Tibial nerve (tissue), 4 donors: ENCODE measurements at places on chromosomes 2 and 18. TPM values are rescaled to one million over a fixed set of nuclear protein-coding genes. Genes with fewer than 3 reads are reported as not detected.
A peak's percentile ranks its signal among the peaks of the same experiment; 100 is the strongest.

DNA sequence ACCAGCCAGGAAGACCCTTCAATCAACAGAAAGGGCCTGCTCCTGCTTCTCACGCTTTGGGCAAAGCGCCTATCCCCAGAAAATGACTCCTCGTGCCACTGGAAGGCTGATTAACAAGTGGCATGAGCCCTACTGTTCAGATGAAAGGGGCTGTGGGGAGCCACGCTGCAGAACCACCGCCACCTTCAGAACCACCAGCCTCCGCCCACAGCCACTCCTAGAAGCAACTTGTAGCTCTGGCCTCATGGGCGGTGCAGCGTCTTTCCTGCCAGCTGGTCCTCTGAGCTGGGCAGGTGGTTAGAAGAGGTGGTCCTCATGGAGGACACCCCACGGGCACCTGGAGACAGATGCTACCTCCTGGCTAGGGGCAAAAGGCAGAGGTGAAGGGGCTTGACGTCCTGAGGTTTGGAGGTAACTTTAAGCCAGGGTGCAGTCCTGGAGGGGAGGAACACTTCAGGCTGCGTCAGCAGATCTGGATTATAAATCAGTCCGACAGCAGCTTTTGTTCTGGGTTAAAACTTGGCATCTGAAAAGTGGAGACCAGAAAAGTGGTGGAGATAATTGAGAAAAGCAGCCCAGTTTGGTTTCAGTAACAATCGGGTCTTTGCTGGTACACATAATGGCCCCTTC is 861 bp upstream of the SEMA4C start:
- H3K4me1 ChIP-seq, result peaks cover 63% of the 10 kb centered on the region
- H3K27ac ChIP-seq, result peak overlapping the region; percentile 98
- H3K27me3 ChIP-seq, result no peaks in the 10 kb centered on the region
- H3K36me3 ChIP-seq, result no peaks in the 10 kb centered on the region
- H3K4me3 ChIP-seq, result peak overlapping the region; percentile 92
- DNase-seq, result no peak

- no peak for DNase-seq
- no peaks in the 10 kb centered on the region for H3K4me1 ChIP-seq
- no peaks in the 10 kb centered on the region for H3K36me3 ChIP-seq
- H3K27me3 ChIP-seq, result no peaks in the 10 kb centered on the region
These were observed 42.0 kb downstream of the AFTPH start for GRCh38 chr2:64565949-64566710.

GRCh38 chr18:12543697-12544096 is 114.2 kb downstream of the SPIRE1 start:
- no peak overlapping the region for H3K4me3 ChIP-seq
- H3K27ac ChIP-seq, result no peak overlapping the region
- no peak for DNase-seq
- no peaks in the 10 kb centered on the region for H3K4me1 ChIP-seq
- H3K27me3 ChIP-seq, result no peaks in the 10 kb centered on the region
- H3K36me3 ChIP-seq, result peaks cover 33% of the 10 kb centered on the region

CCNT2 gene
- 29.8 TPM for total RNA-seq

GRCh38 chr2:65416945-65417344 is 15.5 kb downstream of the SPRED2 start:
- DNase-seq, result no peak
- H3K4me3 ChIP-seq, result no peak overlapping the region
- H3K36me3 ChIP-seq, result no peaks in the 10 kb centered on the region
- H3K27ac ChIP-seq, result no peak overlapping the region
- no peaks in the 10 kb centered on the region for H3K27me3 ChIP-seq

SCN9A gene
- total RNA-seq, result 8.2 TPM

SP140L gene
- 11.6 TPM for total RNA-seq

DNA sequence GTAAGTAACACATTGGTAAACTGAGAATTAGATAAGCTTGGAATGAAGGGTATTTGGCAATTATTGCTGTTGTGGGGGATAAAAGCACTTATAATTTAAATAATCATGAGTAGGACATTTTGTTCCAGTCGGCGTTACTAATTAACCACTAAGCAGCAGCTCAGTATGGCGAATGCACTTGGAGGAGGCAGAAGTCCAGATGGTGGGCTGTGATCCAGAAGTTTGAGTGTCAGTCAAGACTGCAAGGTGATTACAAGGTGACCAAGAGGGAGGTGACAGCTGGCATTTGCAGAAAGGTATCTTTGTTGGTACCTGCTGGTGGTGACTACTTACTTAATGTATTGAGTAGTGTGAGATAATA is 643.6 kb upstream of the FAM98A start:
- no peaks in the 10 kb centered on the region for H3K27me3 ChIP-seq
- no peak overlapping the region for H3K4me3 ChIP-seq
- no peak overlapping the region for H3K27ac ChIP-seq
- no peaks in the 10 kb centered on the region for H3K4me1 ChIP-seq

MERTK gene
- total RNA-seq, result 26.9 TPM

DNA sequence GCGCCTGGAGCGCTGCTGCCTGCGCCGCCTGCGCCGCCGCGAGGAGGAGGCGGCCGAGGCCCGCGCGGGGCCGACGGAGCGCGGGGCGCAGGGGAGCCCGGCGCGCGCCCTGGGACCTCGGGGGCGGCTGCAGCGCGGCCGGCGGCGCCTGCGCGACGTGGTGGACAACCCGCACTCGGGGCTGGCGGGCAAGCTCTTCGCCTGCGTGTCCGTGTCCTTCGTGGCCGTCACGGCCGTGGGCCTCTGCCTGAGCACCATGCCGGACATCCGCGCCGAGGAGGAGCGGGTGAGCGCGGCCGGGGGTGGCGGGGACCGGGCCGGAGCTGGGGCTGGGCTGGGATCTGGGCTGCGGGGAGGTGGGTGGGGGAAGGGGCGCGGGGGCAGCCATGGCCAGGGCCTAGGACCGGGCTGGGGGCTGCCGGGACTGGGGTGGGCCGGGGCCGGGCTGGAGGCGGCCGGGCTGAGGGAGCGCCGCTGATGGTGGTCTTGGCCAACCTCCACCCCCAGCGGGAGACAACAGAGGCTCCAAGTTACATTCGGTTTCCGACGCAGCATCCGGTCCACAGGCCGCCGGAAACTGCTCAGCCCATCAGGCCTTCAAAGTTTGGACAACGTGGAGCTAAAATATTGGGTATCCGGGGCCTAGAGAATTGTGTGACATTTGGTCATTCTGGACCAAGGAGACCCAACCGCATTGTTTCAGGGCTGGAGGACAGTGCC is 66.4 kb downstream of the KCNG2 start:
- H3K27ac ChIP-seq, result no peak overlapping the region
- no peaks in the 10 kb centered on the region for H3K4me1 ChIP-seq
- H3K4me3 ChIP-seq, result no peak overlapping the region
- DNase-seq, result no peak
- no peaks in the 10 kb centered on the region for H3K27me3 ChIP-seq

SPDYA gene
- total RNA-seq, result 4.9 TPM

- H3K4me1 ChIP-seq, result peaks cover 21% of the 10 kb centered on the region
- peak; percentile 48 for DNase-seq
- no peaks in the 10 kb centered on the region for H3K36me3 ChIP-seq
- H3K27ac ChIP-seq, result peak overlapping the region; percentile 97
- H3K27me3 ChIP-seq, result no peaks in the 10 kb centered on the region
- peak overlapping the region; percentile 86 for H3K4me3 ChIP-seq
These were observed 1.5 kb downstream of the INO80D start for GRCh38 chr2:206084439-206084869.

DNA sequence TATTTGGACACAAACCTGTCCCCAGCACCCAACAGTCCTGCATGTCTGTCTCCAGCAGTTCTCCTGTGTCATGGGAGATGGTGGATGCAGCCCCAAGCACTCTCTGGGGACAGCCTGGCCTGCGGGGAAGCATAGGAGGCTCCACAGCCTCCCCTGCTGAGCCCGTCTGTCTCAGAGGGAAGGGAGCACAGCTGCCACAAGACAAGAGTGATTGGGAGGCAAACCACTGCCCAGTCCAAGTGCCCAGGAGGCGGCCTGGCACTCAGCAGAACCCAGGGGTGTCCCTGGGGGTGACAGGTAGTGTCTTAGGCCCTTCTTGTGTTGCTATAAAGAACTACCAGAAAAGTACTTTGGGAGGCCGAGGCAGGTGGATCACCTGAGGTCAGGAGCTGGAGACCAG is 211.2 kb upstream of the MYT1L start:
- H3K4me1 ChIP-seq, result no peaks in the 10 kb centered on the region
- no peak for DNase-seq
- no peak overlapping the region for H3K27ac ChIP-seq
- H3K27me3 ChIP-seq, result no peaks in the 10 kb centered on the region

AFG3L2 gene
- 54.8 TPM for total RNA-seq

GRCh38 chr2:133157141-133157540 is 411.1 kb downstream of the NCKAP5 start:
- no peak overlapping the region for H3K4me3 ChIP-seq
- no peaks in the 10 kb centered on the region for H3K4me1 ChIP-seq
- DNase-seq, result no peak

DNA sequence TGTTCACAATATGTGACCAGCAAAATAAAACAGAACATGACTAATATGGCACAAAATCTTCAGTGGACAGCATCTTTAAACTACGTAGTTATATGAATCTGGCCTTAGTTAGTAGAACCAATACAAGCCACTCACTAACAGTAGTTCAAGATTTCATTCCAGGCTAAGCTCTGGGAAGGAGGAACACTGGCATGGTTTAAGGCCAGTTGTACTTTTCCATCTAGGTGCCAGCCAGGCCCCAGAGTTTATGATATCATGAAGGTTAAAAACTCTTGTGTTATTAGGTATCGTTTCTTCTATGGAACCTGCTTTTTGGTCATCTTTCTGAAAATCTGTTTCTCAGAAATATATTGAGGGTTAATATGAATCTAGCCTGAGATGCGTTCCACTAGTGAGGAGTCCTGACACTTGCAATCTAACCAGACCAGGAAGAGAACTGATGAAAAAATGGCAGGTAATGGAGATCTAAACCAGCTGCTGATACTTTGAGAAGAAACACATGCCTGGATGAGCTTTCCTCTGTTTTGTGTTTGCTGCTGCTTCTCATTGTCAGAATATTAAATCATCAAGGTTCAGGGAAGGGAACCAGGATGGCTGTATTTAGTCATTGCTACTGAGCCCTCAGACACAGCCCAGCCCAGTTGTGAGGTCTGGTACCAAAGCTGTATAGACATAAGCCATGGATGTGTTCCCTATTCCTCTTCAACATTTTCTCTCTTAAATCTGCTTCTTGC is 182.8 kb upstream of the SETBP1 start:
- DNase-seq, result no peak
- H3K4me3 ChIP-seq, result no peak overlapping the region

DNA sequence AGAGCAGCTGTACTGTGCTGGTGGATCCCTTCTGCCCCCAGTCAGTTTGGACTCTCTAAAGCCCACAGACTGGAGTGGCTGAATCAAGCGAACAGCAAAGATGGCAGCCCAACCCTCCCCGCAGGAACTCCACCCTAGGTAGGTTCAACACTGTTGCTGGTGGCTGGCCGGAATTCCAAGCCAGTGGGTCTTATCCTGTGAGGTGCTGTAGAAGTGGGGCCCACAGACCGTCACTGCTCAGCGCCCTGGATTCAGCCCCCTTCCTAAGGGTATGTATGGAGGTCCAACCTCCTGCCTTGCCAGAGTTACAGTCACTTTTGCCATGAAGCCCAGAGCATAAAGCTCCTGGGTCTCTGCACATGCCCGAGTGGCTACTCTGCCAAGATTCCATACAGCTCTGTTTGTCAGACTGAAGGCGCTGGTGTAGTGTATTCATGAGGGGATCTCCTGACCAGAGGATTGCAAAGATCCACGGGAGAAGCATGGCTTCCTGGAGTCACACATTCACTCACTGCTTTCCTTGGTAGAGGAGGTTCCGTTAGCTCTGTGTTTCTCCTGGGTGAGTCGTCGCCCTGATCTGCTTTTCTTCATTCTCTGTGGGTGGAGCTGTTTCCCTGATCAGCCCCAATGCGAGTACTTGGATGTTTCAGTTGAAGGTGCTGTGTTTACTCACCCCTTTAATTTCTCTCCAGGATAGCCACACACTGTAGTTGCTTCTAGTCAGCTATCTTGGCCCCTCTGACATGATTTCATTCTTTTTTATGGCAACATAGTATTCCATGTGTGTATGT is 293.6 kb upstream of the THUMPD2 start:
- H3K4me3 ChIP-seq, result no peak overlapping the region
- no peaks in the 10 kb centered on the region for H3K4me1 ChIP-seq
- H3K27me3 ChIP-seq, result no peaks in the 10 kb centered on the region

DNA sequence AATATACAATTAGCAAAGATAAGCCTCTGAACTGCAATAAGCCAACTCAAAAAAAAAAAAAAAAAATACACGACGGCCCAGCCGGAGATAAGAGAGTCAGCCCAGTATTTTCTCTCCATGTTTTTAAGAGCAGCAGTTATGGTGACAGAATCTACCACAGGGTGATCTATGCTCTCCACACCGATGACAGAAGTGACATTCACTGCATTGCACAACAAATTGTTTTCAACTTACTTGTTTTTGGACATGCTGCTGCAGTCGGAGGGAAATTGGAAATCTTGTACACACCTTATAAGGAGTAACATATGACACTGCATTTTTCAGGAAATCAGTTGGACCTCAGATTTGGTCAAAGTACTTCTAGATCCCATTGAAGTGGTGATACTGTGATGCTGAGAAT is 23.3 kb upstream of the APOB start:
- no peak overlapping the region for H3K4me3 ChIP-seq
- H3K4me1 ChIP-seq, result no peaks in the 10 kb centered on the region
- H3K36me3 ChIP-seq, result no peaks in the 10 kb centered on the region
- no peaks in the 10 kb centered on the region for H3K27me3 ChIP-seq
- no peak for DNase-seq
- H3K27ac ChIP-seq, result no peak overlapping the region

DNA sequence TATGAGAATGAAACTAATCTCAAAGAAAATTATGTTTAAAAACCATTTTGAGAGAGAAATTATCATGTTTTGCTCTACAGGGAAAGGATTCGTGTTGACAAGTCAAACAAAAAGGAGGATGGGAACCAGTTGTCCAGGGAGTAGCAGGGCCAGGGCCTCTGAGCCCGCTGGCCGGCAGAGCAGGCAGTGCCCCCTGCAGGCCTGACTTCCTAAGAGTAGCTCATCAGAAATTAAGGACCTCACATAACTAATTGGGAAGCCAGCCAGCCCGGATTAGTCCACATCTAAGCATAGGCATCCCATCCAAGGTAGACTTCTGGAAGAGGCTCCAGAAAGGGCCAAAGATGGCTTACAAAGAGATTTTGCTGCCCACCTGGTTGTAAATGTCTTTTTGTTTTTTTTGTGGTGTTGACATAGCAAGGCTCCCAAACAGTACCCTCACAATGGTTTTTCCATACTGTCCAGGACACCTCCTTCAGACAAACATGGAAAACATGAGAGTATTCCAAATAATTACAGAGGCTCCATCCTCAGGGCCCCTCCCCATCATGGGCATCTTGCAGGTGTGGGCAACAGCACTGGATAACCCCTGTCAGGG is 241.2 kb upstream of the TANK start:
- H3K4me3 ChIP-seq, result no peak overlapping the region
- H3K27me3 ChIP-seq, result no peaks in the 10 kb centered on the region
- H3K36me3 ChIP-seq, result no peaks in the 10 kb centered on the region
- no peak overlapping the region for H3K27ac ChIP-seq
- no peak for DNase-seq
- peaks cover 15% of the 10 kb centered on the region for H3K4me1 ChIP-seq

GRCh38 chr2:204972606-204973336 is 427.5 kb downstream of the PARD3B start:
- DNase-seq, result no peak
- H3K4me1 ChIP-seq, result peaks cover 24% of the 10 kb centered on the region
- H3K4me3 ChIP-seq, result no peak overlapping the region

FKBP1B gene
- 9.6 TPM for total RNA-seq

- H3K27me3 ChIP-seq, result no peaks in the 10 kb centered on the region
- DNase-seq, result no peak
- no peaks in the 10 kb centered on the region for H3K36me3 ChIP-seq
- no peaks in the 10 kb centered on the region for H3K4me1 ChIP-seq
These were observed 766.4 kb downstream of the BCL11A start for GRCh38 chr2:59787095-59787494.

C2orf78 gene
- not detected for total RNA-seq
